T-helper 9 cell (primary cell): ENCODE measurements at places on chromosomes 2 and 18.

GRCh38 chr2:3728104-3729054 lies 25.0 kb downstream of the DCDC2C start:
- DNase-seq: no peak

- no peak for DNase-seq
Measured at GRCh38 chr18:49874238-49874637, 60.9 kb upstream of the ACAA2 start.

- DNase-seq: peak; percentile 46
Measured at GRCh38 chr18:79524181-79525078, 128.7 kb downstream of the NFATC1 start.

- no peak for DNase-seq
Measured at GRCh38 chr2:36329746-36330472, 25.7 kb upstream of the CRIM1 start.

DNA sequence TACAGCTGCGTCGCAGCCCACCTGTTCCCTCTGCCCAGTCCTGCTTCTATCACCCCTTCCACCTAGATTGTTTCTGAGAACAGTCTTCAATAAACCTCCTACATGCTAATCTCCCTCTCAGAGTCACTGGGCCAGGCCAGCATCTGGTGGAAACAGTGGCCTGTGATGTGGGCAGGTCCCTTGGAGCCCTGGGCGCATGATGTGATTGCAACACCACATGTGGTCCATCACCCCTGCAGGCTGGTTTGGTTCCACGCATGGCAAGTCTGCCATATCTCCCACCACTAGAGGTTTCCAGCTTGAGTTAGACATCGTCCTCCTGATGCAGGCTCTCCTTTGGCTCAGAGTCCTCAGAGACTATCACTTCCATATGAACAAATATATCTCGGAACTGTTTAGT lies 83.5 kb downstream of the PRKCE start:
- no peak for DNase-seq

GRCh38 chr2:27218614-27219013 lies 1.4 kb downstream of the CAD start:
- DNase-seq: no peak

GRCh38 chr2:70070542-70071268 lies 16.6 kb upstream of the PCBP1 start:
- DNase-seq: peak; percentile 31

DNA sequence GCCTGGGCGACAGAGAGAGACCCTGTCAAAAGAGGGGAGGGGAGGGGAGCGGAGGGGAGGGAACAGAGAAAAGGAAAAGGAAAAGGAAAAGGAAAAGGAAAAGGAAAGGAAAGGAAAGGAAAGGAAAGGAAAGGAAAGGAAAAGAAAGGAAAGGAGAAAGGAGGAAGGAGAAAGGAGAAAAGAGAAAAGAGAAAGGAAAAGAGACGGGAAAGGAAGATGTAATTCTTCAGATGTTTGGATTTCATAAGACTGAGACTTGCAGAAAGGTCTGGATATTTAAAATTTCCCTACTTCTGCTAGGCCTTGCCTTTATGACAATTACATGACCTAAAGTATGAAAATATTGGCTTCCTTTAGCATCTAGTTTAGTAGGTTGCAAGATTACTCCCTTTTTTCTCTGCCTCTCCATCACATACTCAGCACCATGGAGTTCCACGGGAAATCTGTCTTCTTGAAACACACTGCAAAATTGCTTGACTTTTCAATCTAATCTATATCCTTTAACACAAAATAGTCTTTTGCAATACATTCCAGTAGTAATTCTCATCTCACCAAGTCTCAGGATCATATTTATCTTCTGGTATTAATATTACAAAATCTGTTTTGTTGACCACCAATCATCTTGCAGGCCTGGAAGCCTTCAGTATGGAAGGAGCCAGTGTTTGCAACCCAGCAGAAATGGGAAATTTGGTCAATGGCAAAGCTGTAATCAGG lies 383.5 kb downstream of the ZEB2 start:
- no peak for DNase-seq

DNA sequence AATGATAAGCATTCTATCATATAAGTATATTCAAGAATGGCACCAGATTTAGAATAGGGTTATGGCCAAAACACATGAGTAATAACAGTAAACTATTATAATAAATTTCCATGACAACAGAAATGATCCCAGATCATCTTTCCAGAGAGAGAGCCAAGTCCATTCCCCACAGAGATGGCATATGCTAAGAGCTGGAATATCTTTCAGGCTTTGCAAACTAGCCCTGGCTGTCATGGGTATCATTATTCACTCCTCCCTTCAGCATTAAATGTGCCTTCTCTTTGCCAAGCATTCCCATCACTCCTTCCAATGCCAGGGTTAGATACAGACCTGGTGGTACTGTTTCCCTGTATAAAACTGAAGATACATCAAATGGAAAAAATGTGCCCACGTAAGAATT lies 10.9 kb downstream of the FEZ2 start:
- no peak for DNase-seq

GRCh38 chr18:26708806-26709716 lies 156.4 kb downstream of the AQP4 start:
- no peak for DNase-seq

GRCh38 chr2:197710424-197711042 lies 5.4 kb downstream of the MARS2 start:
- no peak for DNase-seq

GRCh38 chr18:56748698-56749268 lies 97.6 kb downstream of the WDR7 start:
- DNase-seq: no peak

- DNase-seq: no peak
Measured at GRCh38 chr18:49167084-49167483, 216.3 kb upstream of the SMAD7 start.

DNA sequence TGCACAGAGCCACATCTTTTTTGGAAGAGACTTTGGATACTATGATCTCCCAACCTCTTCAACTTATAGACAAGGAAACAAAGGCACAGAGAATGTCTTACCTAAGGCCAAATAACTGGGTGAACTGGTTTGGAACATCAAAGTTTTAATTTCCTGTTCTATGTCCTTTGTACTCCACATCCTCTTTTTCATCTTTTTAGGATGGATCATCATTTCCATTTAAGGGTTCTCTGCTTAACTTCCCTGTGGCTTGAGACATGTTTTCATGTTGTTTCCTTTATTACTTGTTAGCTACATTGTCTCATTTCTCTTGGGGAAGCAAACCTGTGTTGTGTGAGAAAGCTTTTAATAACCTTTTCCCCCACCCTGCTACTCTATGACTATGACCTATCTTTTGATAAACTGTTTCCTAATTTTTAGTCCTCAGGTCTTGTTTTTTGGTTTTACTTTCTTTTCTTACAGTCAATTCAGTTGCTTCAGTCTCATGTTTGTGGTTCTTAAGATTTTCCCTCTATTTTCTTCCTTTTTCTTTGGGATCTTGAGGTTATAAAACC lies 22.5 kb upstream of the RMND5A start:
- DNase-seq: no peak

DNA sequence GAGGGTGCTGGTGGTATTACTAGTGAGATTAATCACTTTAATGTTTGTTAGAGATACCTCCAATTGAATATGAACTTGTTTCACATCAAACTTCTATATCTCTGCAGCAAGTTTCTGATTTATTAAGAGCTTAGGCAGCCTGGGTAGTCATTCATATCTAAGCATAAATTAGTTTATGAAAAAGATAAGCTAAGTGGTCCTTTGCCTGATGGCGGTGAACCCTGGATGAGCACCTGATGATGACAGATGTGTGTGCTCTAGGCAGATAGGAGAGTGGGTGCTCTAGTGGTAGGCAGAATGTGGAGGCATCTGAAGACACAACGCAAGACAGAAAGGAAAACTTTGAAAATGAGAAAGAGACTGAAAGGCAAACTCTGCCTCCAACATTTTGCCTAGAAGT lies 5.0 kb downstream of the FKBP7 start:
- DNase-seq: no peak

DNA sequence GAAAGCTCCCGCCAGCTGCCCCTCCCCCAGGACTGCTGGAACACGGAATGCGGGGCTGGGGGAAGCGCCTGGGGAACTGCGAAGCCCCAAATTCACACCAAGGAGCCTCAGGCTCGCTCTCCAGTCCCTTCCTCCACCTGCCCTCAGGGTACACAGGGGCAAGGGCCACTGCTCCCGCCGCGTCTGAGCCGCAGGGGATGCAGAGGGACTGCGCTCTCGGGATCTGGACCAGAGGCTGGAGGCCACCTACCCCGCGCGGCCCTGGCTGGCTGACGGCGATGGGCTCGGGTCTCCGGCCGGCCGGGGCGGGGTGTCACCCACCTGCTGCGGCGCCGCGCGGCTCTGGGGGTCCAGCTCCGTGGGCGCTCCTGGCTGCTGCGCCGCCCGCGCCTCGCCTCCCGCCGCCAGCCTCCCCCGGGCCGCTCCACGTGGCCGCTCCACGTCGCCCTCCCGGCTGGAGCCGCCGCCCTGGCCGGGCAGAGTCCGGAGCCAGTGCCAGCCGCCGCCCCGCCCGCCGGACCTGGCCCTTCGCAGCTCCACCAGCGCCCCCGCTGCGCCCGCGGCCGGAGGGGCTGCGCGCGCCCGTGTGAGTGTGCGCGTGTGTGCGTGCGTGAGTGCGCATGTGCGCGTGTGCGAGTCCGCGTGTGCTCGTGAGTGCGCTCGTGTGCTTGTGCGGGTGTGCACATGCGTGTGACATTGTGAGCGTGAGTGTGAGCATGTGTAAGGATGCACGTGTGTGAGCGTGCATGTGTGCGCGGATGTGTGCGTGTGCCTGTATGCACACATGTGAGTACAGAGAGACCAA lies at the start of gene CGREF1:
CGREF1 (minus strand) TSS at position 604 of the 805 bp plus-strand sequence. CDS start 14,762 bp downstream, outside the sequence.
- no peak for DNase-seq

- no peak for DNase-seq
Measured at GRCh38 chr18:57439985-57440330, 4.8 kb downstream of the ONECUT2 start.

DNA sequence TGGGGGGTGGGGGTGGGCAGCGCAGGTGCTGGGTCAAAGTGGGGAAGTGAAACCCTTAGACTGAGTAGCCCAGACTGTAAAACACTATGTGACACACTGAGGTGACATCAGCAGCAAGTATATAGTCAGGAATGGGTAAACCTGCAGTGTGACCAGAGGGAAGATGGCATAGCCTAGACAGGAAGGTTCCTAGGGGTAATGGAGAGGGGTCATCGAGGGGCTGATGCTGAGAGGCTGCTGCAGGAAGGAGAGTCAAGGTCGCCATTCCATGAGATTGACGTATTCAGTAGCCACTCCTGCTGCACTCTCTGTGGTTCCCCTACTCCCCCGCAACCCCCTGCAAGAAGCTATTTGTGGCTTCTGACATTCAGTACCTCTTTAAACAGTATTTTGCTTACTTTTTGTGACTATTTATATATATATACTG lies 111.7 kb downstream of the CHST9 start:
- DNase-seq: no peak

DNA sequence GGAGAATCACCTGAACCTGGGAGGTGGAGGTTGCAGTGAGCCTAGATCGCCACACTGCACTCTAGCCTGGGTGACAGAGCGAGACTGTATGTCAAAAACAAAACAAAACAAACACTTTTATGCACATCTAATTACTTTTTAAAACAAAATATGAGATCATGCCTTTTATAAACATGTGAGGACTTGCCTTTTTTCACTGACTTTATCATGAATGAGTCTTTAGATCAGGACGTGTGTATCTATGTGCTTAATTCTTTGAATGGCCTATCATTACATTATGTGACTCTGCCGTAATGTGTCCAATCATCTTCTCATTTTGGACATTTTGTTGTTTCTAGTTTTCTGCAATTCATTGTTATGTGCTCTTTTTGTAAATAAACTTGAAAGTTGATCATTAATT lies 58.7 kb downstream of the FAM117B start:
- DNase-seq: no peak

DNA sequence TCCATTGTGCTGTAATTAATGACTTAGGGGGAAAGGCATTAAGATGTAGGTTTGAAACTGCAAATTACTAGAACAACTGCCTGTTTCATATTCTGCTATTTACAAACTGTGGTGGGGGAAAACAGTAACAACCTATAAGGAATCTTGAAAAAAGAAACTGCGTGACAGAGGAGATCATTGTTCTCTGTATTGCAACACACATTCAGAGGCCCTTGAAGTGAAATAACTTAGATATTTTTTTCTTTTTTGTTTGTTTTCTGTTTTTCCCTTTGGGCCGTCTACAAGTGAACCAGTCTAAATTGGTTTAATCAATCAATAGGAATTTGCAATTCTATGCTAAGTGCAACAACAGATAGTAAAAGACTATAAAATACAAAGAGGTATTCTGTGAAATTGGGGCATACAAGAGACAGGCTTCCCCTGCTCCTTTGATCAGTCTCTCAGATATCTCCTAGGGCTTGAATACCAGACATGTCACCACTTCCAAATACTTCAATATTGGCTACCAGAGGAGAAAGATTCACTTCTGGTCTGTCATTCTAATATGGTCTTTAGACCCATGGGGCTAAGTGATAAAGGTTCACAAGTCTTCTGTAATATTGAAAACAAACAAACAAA lies 2055.1 kb upstream of the CELF4 start:
- DNase-seq: no peak

DNA sequence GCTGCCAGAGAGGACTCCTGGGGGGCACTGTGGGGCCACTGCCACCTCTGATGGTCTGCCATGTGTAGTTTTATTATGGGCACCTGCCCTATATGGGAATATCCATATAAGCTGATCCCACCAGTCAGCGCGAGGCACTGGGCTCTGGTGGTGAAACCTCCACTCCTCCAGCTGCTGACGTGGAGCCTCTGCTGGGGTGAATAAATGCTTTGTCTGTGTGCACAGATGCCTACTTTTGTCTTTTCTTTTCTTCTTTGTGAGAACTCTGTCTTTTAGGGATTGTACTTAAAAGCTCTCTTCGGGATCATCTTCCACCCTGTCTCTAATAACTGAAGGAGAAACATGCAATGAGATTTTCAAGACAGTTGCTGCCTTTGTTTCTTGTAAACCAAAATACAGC lies 68.9 kb upstream of the NCK2 start:
- no peak for DNase-seq

- no peak for DNase-seq
Measured at GRCh38 chr2:191740759-191741158, 62.8 kb downstream of the NABP1 start.

DNA sequence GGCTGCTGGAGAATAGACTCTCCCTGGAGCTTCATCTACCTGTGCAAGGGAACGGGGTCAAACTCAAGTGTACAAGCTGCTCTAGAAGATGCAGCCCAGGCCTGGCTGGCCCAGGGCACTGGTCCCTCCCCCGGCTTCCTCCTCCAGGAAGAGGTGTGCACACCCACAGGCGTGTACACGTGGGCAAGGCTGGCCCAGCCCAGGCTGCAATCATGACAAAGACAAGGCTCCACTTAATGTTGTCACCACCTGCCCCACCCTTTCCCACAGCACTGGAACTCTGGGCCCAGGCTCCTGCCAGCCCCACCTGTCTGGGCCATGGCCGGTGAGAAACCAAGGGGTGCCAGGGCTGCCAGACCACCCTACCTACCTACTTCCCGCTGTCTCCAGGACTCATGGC lies 29.6 kb upstream of the ALPP start:
- DNase-seq: no peak
